Hematopoietic multipotent progenitor cell treated with erythropoietin and hydrocortisone succinate and interleukin-3 and kit ligand, for 8 days (in vitro differentiated cells): ENCODE measurements at places on chromosomes 2 and 18.
A peak's percentile ranks its signal among the peaks of the same experiment; 100 is the strongest.

- DNase-seq = peak; percentile 87
Observed at GRCh38 chr2:55049043-55049820, 1.0 kb downstream of the RTN4 start.

DNA sequence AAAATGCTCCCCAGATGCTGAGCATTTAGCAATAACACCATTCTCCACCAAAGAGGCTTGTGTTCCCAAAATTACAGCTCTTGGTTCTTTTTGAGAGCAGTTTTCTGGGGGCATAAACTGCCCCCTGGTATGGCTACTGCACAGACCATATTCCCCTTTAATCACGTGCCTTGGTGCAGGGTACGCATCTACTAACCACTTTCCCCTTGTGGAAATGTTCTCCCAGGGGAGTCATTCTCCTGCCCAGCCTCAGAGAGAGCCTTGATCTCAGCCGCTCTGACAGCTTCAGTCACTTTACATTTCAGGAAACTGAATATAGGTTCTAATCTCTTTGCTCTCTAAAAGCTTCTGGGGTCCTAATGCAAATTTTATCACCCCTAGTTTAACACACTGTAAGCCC lies 44.7 kb upstream of the EML6 start:
- no peak for DNase-seq

DNA sequence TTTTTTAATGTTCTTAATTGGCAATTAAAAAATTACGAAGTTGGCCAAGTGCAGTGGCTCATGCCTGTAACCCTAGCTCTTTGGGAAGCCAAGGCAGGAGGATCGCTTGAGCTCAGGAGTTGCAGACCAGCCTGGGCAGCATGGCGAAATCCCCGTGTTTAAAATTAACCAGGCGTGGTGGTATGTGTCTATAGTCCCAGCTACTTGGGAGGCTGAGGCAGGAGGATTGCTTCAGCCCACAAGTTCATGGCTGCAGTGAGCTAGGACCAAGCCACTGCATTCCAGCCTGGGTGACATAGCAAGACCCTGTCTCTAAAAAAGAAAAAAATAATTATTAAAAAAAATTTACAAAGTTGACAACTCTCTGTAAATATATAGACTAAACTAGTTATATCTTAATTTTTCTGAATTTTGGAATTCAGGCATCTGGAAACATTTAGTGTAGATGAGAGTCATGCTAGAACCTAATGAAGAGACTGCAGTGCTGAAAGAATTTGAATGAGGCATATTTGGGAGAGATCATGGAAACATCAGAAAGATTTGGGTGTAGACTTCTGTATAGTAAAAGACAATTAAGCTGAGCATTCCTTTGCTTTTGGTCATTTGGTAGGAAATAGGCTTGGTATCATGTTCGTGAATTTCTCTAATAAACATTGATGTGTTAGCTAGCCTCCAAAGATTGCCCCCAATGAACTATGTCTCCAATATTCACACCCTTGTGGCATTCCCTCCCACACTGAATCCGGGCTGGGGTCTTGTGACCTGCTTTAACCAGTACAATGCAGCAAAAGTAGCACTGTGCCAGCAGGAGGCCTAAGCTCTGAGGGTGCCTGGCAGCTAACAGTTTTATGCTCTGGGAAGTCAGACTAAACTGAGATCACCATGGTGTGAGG lies 4.2 kb upstream of the ROCK1 start:
- no peak for DNase-seq

DNA sequence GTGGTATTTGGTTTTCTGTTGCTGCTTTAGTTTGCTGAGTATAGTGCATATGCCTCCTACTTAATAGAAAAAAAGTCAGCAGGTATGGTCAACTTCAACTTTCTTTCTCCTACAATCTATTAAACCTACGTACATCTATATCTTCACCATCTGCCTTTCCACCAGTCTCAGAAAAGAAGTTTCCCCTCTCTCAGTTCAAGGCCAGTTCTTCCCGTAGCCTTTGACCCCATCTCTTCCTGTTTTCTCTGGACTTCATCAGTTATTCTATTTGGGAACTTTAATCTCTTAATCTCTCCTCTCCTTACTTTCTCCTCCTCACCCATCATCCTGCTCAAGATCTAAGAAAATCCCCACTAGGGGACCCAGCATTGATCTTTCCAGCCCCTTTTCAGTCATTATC lies 5.7 kb downstream of the PTRHD1 start:
- no peak for DNase-seq

DNA sequence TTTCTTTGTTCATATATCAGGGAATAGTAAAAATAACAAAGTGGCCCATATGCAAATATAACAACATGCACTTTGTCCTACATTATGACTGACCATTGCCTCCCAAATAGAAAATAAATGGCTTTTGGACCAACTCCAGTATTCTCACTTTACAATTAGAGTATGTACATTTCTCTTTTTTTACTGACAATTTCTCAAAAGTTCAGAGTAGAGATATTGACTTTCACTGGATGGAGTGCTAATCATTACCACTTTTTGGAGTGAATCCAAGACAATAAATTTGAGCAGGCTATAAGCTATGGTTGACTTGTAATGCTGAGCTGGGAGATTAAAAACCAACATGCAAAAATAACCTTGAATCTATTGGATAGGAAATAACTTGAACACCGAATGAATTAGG lies 987.4 kb downstream of the SUCLG1 start:
- DNase-seq = no peak

- no peak for DNase-seq
Observed at GRCh38 chr2:85234868-85235267, 92.9 kb downstream of the TGOLN2 start.

GRCh38 chr18:41687138-41687537 lies 267.9 kb upstream of the PIK3C3 start:
- no peak for DNase-seq

DNA sequence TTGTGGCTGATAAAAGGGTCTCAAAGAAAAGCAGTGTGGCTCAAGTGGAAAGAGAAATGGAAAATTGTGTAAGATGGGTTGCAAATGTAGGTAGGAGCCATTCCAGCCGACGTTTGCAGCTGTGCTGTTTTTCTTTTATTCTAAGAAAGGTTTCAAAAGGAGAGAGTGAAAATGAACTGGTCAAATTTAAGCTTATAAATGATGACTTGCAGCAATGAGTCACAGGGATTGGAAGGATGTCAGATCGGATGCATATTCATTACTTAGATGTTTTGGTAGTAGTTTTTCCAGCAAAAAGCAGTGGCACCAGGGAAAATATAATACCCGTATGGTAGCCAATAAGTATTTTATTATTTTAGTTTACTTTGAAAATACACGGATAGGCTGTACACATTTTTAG lies 79.1 kb downstream of the LRRTM4 start:
- DNase-seq = no peak

DNA sequence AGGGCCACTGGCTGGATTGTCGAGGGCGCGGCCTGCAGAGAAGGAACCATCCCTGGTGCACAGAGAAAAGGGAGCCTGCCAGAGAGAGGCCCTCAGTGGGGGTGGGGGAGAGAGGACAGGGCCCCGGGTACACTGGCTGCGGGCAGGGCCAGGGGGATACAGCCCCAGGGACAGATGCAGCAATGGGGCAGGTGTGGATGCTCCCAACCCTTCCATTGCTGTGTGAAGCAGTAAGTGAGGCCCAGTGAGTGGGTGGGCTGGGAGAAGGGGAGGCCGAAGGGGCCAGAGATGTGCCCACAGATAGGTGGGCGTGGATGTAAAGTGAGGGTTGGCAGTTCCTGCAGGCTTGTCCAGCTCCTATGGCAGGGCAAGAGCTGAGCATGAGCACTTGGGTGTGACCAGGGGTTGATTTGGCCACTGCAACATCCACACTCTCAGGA lies 7.4 kb downstream of the AGXT start:
- DNase-seq = no peak

DNA sequence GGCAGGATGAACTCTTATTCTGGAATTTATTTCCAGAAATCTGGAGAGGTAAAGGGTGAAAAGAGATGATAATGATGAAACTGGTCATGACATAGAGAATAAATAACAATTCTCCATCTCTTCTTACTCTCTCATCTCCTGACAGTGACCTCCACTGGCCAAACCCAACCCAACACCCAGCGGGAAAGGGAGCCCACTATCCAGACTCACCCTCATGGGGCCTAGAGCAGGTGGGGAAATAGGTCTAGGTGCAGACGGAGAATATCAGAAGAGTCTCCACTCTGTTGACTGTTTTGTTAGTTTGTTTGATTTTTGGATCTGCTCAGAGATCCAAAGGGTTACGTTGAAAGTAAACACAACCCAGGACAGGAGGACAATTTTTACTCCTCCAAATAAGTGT lies 263.2 kb upstream of the PARD3B start:
- no peak for DNase-seq

GRCh38 chr2:20429528-20429927 lies 17.3 kb upstream of the RHOB start:
- DNase-seq = peak; percentile 36

GRCh38 chr2:33372940-33373553 lies 103.4 kb upstream of the RASGRP3 start:
- peak; percentile 60 for DNase-seq

- DNase-seq = no peak
Observed at GRCh38 chr2:167602122-167602521, 645.3 kb downstream of the STK39 start.

DNA sequence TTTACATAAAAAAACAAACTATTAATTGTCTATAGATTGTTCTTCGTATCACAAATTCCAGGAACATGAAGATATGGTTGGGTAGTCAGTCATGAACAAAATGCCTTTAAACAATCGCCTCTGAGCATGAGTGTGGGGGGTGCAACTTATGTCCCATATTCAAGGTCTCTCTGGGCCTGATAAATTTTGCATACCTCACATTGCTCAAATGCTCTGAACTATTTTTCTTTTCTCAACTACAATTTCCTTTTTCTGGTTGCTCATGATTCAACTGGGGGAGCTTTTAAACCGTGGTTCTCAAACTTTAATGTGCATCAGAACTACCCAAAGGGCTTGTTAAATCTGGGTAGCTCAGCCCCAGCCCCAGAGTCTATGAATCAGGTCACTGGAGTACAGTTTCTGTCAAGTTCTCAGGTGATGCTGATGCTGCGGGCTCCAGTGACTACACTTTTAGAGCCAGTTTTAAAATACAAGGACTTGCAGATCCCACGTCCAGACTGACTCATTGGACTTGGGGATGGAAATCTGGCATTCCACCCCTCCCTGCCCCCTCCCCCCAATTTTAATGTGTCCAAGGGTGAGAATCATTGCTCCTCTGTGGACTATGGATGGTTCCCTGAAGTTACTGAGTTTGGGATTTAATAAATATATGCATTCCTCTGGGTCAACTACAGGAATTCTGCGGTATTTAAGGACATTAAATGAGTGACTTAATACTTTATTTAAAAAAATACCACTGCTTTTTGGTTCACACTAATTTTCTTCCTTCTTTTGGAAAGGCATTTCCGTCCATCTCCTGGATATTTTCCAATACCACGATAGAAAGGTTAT lies 1.5 kb upstream of the GPD2 start:
- no peak for DNase-seq

- DNase-seq = no peak
Observed at GRCh38 chr18:55088561-55088960, 129.3 kb upstream of the CCDC68 start.

- no peak for DNase-seq
Observed at GRCh38 chr18:49473721-49474120, 13.3 kb upstream of the DYM start.

DNA sequence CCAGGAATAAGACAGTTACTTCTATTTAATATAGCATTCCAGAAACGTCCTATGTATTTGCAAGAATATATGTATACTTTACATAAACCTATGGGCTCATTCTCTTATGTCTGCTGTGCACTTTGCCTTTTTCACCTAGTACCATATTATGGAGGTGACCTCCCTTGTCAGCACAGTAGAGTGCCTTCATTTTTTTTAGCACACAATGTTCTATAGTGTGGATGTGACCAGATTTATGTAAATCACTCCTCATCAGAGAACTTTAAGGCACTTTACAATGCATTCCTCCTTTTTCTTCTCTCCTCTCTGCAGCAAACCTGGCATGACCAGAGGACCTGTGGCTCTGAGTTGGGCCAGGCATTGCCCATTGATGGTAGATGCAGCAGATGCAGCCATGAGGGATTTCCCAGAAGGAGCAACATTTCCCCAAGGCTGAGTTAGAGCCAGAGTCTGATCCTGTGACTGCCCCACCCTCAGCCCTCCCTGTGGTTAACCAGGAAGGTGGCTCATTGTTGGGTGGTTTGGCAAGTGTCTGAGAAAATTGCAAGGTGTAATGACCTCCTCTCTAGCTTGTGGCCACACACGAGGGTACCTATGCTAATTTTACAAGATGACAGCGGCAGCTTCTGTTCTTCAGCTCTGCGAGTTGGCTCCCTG lies 76.5 kb upstream of the DLX2 start:
- no peak for DNase-seq

GRCh38 chr2:119426801-119427395 lies 4.8 kb upstream of the TMEM37 start:
- no peak for DNase-seq
